PC-3 (cell line): ENCODE measurements at places on chromosomes 6 and 20.

DNA sequence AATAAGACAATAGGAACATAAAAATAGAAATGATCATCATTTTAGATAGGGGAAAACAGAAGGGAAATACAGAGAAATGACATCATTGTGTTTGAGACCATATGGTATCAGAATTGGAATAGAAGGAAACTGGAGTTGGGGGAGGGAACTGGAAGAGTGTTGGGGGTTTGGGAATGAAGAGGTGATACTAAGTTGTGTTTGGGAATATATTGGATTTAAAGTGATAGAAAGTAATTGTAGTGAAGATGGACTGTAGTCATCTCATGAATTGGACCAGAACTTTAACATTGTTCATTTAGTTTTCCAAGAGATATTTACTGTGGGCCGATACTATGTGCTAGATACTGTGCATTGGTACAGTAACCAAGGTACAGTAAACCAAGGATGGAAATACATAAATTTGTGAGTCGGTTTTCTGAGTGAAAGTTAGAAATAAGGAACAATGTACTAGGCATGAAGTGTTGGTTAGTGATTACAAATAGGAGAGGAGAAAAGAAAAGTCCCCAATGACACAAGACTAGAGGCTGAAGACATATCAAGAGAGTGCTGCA is 32.3 kb downstream of the KCNQ5 start:
- no peak for DNase-seq

- peak; percentile 96 for DNase-seq
Measured at GRCh38 chr20:48897305-48898010, 24.1 kb upstream of the ARFGEF2 start.

DNA sequence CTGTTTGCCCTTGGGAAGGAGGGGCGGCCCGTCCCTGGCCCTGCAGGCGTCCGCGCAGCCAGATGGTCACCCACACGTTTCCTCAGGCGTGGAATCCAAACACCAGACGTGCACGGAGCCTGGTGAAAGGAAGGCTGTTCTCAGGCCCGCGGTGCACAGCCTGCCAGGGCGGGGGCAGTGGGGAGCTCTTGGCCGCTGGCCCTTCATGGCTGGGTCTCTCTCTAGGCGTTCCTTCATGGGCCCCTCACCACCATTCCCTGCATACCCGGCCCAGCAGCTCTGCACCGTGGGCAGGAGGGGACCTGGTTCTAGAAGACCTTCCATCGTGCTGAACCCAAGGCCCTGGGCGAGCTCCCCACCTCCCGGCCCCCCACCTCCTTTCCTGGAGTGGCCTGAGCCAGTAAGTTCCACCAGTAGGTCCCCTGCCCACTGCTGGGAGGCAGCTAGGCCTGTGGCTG is 30.4 kb upstream of the SMOC2 start:
- DNase-seq: no peak

GRCh38 chr6:116111552-116112528 is 11.2 kb downstream of the NT5DC1 start:
- DNase-seq: peak; percentile 64

- DNase-seq: peak; percentile 85
Measured at GRCh38 chr6:160042788-160043301, 74.0 kb downstream of the IGF2R start.

- DNase-seq: no peak
Measured at GRCh38 chr6:75450903-75451302, 42.7 kb downstream of the FILIP1 start.

- DNase-seq: no peak
Measured at GRCh38 chr6:34234667-34235306, 1.9 kb upstream of the HMGA1 start.

- no peak for DNase-seq
Measured at GRCh38 chr6:2426561-2427340, 181.3 kb upstream of the GMDS start.

DNA sequence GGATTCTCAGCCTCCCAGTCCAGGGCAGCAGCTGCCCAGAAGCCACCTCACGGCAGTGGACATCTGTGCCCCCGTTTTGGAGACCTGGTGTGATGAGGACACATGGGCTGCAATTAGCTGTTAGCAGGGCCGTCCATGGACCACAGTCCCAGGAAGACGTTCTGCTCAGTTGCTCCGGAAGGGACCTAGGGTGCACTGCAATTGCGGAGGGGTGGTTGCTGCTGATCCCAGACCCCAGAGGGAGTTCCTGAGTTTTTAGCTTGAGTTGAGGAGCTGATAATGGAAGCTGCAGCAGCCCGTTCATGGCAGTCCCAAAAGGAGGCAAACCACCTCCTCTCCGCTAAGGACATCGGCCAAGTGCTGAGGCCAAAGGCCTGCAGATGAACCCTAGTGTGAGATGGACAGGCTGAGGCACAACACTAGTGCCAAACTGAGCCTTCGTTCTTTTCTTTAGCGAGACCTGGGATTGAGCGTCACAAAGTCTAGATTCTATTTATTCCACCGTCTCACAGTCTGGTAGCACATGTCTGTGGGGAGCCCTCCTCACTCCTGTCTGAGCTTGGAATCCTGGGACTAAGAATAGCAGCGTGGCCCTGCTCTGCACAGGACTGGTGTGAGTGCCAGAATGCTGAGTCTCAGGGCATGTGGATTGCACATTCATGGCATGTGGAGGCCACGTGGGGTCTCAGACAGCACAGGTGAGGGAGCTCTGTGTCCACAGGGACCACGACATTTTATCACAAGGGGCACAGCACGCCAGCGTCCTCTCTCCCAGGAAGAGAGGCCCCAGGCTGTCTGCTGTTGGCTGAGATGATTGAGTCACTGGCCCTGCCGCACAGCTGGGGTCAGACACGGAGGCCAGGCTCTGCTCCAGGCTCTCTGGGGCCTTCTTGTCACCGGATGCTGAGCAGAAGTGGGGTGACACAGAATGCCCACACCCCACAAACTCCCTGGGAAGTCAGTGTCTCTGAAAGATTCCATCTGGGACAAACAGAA is 113.4 kb downstream of the PSMB1 start:
- DNase-seq: no peak

DNA sequence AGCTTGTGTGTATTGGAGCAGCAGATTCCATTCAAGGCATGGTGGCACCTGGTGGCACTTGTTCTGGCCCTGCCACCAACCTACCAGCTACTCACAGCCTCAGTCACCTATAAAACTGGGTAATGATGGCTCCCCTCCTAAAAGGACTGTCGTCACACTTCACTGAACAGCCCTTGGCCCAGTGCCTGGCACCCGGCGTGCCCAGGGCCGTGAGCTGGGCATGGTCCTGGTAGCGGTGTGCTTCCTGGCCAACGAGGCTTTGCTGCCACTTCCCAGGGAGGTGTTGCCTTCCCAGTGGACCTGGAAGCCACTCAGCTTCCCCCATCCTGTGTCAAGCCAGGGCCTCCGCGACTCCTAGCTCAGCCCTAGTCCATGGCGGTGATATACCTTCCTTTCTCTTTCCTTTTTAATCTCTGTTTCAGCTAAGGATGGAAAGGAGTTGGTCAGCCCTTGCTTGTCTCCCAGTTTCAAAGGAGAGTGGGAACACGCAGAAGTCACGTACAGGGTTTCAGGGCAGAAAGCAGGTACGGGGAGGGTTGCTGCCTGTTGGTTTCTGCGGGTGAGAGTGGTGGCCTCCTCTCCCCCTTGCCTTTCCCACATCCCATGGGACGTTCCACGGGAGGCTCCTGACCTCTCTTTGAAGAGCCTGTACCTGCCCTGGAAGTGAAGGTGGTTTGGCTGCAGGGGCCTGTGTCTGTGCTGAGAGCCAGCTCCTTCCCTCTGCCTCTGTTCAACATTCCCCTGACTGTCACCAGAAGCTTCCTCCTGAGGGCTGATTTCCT is 25.5 kb downstream of the ENTPD6 start:
- no peak for DNase-seq

- peak; percentile 75 for DNase-seq
Measured at GRCh38 chr6:16759646-16760515, 1.4 kb downstream of the ATXN1 start.

GRCh38 chr6:127956956-127957355 is 56.1 kb upstream of the THEMIS start:
- DNase-seq: no peak

DNA sequence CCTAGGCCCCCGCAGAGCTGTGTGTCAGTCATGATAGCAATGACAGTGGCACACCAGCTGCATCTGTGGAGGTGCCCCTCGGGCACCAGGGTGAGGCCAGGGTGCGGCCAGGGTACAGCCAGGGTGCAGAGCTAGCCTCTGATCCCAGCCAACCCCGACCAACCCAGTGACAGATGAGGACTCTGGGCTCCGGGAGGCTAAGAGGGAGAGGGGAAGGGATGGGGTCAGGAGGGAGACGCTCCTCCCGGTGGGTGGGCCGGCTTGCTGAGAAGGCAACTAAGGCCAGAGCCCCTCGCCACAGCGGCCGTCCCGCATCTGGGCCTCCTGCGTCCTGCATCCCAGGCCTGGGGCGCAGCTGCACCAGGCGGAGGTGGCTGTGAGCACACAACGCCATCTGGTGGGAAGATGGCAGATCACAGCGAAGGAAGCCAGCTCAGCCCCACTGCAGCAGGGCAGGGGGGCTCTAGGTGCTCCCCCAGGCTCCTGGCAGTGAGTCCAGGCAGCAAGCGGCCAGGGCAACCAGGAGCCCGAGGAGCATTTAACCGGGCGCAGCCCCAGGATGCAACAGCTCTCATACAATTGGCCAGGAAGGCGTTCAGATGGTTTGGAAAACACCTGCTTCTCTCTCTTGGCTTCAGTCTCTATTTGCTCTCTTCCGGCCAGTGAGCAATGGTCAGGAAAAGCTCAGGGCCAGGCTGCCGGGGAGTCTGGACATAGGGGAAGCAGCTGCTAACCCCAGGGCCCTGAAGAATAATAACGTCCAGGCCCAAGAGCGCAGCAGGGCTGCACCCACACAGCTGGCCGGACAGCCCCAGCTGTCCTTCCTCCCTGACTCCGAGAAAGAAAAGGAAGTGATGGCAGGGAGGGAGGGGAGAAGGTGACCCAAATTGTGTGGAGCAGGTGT is 169.4 kb downstream of the TAF4 start:
- peak; percentile 69 for DNase-seq

DNA sequence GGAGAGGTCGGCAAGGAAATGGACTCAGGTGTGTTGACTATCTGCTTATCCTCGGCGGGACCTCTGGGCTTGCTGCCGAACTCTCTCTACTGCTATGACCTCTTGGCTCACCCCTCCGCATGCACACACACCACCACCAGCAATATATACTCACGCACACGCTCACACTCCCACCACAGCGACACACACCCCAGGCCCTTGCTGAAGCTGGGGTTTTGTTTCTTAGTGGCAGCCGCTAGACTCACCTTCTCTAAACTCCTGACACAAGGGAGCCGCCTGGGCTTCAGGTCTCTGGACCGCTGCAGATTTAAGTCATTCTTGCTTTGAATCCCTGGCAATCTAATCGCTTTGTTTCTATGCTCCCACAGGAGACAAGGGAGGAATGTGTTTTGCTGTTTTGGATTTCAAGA is 59.4 kb upstream of the BACH2 start:
- DNase-seq: no peak

DNA sequence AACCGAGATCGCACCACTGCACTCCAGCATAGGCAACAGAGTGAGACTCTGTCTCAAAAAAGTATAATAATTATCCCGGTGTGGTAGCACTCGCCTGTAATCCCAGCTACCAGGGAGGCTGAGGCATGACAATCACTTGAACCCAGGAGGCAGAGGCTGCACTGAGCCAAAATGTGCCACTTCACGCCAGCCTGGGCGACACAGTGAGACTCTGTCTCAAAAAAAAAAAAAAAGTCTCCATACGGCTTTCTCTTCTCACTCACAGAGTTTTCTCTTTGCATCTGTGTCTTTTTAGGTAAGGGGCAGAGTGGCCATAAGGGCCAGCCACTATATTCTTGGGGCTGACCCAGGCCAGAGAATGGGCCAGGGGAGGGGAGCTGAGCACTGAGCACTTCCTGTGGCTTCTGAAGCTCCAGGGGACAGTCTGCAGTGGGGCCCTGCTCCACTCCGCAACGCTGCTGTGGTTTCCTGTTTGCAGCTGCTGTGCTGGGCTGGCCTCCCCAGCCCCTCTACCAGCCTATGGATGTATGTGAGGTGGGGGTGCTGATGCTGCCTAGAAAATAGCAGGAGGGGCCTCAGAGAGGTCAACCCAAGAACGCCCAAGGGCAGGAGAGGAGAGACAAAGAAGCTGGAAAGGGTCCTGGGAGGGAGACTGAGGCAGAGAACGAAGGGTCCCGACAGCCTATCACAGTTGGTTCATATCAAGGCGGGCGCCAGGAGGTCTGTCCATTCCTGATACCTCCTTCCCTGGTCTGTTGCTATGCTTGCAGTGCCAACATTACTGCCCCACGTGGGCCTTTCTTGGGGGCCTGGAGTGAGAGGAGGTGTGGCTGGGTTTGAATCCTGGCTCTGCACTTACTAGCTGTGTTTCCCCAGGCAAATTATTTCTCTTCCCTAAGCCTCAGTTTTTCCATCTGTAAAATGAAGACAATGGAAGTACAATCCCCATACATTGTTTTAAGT is 16.0 kb downstream of the SLA2 start:
- no peak for DNase-seq

DNA sequence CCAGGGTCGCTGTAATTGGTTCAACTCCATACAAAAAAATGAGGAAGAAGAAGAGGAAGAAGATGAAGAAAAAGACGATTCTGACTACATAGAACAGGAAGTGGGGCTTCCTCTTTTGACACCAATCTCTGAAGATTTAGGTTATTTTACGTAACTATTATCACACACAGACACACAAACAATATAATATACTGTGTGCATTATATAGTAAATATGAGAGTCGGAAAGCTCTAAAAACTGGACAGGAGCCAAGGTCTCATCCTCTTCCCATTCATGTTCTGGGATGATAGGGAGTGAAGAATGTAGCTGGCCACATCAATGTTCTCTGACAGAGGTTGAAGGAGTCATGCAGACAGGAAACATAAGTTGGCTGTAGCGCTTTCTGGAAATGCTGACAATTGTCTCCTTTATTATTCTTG is 13.3 kb downstream of the RSPH4A start:
- no peak for DNase-seq

DNA sequence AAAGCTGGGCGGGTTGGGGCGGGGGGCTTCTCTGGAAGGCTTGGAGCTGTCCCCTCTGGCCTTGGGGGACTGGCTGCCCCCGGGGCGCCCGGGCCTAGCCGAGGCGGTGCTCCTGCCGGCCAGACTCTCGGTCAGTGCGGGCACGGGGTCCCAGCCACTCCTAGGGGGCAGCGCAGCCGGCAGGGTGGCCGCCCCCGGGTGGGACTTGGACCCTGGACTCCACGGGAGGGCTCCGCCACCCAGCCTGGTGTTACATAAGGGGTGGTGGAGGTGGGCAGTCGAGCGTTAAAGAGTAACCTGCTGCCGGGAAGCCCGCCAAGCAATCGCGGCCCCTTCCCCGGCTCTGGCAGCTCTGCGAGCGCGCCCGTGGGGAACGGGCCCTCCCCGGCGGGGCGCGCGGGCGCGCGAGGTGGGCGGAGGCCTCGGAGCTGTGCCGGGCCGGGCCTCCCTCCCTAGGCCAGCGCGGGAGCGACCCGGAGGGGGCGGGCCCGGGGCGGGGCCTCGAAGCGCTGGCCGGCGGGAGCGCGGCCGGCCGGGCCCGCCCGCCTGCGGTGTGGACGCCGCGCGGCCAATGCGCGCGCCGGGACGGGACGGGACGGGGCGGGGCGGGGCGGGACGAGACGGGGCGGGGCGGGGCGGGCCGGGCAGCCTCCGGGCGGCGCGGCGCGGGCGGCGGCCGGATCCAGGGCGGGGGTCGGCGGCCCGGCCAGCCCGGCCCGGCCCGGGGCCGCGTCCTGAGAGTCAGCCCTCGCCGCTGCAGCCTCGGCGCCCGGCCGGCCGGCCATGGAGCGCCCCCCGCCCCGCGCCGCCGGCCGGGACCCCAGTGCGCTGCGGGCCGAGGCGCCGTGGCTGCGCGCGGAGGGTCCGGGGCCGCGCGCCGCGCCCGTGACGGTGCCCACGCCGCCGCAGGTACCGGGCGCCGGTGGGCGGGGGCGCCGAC is at the start of gene SLC2A4RG:
SLC2A4RG (plus strand) TSS at position 647 of the 940 bp plus-strand sequence; CDS start at position 784, 137 bp downstream.
- peak; percentile 85 for DNase-seq

- DNase-seq: no peak
Measured at GRCh38 chr20:50058662-50059402, 54.1 kb downstream of the UBE2V1 start.
